ENCODE measurements at places on chromosomes 16 and 17.

- DNase-seq: no peak
Measured at GRCh38 chr16:62583414-62583813, 547.2 kb upstream of the CDH8 start.

- DNase-seq: no peak
Measured at GRCh38 chr17:33292981-33293867, at the start of gene ASIC2. Gene ASIC2, minus strand, starts transcription at chr17:33293295.

DNA sequence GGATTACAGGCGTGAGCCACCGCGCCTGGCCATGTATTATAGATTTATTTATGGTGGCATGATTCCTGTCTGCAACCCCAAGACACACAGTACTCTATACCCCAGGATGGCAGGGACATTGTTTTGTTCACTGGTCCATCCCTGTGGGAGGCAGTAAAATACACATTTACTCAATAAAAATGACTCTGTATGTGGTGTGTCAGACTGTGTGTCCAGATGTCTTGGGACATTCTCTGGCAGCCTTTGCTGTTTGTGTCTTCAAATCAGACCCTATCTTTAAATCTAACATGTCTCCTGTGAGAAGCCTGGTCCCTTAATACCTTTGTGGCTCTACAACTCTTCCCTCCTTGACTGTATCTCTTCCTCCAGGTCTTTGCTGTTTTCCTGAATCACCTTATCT, 1.7 kb upstream of the COASY start:
- DNase-seq: no peak

DNA sequence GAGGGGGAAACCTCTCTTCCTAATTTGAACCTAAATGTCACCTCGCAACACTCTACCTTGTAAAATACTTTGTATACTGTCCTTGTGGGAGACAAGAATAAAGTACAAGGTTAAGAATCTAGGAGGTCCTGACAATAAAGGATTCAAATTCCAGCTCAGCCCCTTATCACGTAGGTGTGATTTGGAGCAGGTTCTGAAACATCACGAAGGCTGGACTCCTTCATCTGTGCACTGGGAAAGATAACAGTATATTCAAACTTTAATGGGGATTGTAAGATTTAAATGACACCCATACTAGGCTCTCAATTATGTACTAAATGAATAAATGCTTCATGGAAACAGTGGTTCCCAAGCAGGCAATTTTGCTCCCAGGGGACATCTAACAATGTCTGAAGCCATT, 2.1 kb downstream of the TXNDC11 start:
- DNase-seq: no peak

- DNase-seq: no peak
Measured at GRCh38 chr16:72530434-72530833, 358.5 kb upstream of the PMFBP1 start.

- no peak for DNase-seq
Measured at GRCh38 chr17:82917699-82918345, 78.0 kb upstream of the ZNF750 start.

DNA sequence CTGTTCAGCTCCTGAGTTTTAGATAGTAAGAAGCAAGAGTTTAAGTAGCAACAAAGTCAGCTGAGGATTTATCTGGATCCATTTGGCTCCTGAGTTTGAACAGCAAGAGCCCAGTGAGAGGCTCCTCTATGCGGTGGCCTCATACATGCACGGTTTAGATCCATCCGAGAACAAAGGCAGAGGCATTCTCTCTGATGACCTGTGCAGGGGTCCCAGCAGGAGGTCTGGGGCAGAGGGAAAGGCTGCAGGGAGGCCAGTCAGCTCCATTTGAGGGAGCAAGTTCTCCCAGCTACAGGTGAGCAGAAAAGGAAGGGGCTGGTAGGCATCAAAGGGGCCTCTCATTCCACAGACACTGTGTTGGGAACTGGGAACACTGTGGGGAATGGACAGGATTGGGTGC, 16.5 kb downstream of the PITPNM3 start:
- DNase-seq: no peak

Measured in stimulated activated CD4-positive, alpha-beta T cell treated with anti-CD3 and anti-CD28 coated beads, Interleukin-1b, Interleukin-23, amount 100 ng/mL, for 1 hour (primary cell).